ENCODE measurements at places on chromosomes 5 and 9.

DNA sequence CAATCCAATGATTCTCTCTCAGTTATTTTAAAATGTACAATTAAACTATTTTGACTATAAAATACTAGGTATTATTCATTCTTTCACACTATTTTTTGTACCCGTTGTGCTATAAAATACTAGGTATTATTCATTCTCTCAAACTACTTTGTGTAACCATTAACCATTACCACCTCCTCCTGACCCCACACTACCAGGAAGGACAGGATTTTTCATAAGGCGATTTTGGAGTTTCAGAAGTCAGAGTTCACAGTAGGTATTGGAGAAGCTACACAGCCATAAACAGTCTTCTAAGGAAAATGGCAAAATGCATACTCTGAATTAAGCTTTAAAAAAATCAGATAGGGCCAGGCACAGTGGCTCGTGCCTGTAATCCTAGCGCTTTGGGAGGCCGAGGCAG lies 35.1 kb upstream of the TMEM252 start:
- no peak for DNase-seq

GRCh38 chr9:93192721-93193387 lies 8.9 kb downstream of the WNK2 start:
- no peak for DNase-seq

- no peak for DNase-seq
Measured at GRCh38 chr9:136853596-136854112, 1.5 kb downstream of the MAMDC4 start.

DNA sequence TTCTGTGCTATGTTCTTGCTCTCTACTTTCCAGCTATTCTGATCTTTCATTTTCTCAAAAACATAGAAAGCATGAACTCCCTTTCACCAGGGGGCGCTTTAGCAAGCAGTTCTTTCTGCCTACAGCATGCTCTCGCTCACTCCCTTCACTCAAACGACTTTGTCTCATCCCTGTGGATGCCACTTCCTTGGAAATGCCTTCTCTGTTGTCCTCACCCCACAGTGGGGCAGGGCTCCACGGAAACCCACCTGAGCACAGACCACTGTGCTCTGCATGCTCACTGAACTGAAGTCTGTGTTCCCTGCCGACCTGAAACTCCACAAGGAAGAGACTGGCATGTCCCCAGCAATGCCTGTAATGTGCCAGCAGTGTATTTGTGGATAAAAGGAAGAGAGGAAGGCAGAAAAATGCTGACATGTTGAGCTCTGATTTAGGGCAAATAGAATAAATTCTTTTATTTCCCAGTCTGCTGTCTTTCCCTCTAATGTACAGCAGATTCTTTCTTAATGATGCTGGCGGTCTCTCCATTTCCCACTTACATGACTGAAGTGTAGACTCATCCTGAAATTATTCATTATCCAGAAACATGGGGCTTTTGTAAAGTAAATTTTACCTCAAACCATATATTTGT lies 4.9 kb upstream of the ROR2 start:
- DNase-seq: peak; percentile 68

DNA sequence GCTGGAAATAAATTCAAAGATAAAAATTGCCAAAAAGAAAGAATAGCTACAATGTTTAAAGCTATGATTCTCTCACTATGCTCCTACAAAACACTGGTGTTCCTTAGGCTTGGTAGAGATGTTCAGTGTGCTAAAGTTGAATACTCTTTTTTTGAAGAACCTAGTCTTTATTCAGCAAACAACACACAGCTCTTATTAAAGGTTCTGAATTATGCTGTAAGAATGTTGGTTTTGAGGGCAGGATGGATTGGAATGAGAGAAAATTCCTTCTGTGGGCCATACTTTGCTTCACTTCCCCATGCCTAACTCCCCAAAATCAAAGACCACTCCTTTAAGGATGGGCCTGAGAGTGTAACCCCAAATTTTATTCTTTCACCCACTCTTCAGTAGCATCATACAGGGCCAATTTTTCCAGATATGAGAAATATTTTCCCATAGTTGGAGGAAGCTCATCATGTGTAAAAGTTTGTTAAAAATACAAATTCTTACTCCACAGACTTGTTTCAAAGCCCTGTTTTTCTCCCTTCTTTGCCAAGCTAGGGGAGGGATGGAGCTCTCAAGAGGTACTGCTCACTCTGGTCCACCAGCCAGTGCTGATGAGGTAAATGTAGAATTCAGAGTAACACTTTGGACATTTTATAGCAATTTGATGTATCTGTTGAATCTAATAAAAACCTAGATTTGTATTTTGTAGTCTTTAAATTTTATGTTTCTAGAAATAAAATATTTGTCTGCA lies 99.3 kb downstream of the GDNF start:
- no peak for DNase-seq

DNA sequence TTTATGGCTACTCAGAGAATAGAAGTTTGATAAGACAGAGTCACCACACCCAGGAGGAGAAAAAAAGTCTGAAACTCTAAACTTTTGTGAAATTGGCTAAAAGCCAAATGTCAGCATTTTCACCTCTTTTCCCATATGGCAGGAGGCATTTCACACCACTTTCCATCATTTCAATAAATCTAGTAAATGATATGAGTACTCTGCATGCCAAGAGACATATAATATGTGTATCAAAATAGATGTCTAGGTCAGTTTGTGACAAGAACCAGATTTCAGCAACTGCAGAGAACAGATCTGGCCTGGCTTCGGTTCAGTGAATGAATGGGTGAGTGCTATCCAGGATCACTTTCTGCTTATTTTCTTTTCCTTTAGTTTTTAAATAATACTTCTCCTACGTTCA lies 470.8 kb downstream of the ENC1 start:
- no peak for DNase-seq

DNA sequence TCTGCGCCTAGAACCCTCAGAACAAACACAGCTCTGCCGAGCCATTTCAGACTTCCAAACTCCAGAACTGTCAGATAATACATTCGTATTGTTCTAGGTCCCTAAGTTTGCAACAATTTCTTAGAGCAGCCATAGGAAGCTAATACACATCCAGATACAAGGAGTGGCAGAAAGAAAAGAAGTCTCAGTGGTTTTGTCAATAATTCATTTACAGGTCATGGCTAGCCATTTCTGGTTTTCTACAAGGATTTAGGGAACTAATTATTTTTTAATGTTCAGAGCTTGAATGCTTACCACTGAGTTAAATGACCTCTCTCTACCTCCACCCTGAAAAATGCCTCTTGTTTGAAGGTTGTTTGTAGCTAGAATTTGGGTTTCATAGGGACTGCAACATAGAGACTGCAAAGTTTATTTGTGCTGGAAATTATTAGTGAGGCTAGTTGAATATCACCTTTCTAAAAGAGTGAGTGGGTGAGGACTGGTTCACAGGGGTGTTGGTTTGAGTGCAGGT lies 15.5 kb upstream of the ERMP1 start:
- no peak for DNase-seq

DNA sequence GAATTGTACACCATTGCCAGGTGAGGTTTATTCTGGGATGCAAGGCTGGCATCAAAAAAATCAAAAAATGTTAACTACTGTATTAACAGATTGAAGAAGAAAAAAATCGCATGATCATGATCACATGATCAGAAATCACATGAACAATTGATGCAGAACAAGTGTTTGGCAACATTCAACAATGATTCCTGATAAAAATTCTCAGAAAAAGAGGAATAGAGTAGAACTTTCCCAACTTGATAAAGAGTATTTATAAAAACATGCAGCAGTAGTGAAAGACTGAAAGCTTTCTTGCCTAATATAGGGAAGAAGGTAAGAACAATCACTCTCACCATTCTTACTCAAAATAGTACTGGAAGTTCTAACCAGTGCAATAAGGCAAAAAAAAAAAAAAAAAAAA lies 16.4 kb downstream of the SLCO4C1 start:
- no peak for DNase-seq

GRCh38 chr9:4266602-4267001 lies 33.3 kb downstream of the GLIS3 start:
- DNase-seq: no peak

- DNase-seq: no peak
Measured at GRCh38 chr5:131983244-131983771, 28.1 kb downstream of the ACSL6 start.

DNA sequence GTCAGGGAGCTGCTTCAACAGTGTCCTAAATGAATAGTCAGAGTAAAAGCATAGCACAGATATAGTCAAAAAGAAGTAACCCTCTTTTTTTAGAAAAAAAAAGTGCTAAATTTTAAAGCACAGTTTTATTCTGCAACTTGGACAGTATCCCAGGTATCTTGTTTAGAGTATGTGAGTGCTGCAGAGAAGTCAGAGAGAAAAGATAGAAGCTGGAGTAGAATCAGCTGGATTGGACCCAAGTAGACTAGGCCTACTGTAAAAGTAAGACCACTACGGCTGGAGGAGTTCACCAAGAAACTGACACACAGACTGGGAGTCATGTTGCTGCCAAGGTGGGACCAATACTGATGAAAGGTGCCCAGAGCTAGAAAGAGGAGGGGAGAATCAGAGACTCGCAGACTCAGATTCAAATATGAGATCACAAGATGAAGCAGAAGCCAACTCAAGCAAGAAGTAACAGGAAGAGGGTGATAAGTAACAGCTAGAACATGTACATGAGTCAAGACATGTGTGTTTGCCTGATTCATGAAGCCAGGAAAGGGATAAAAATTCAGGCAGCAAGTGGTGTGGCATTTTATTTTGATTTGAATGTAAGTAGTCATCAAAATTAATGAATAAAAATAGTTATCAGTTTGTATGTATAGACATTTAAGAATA lies 25.6 kb upstream of the TUSC1 start:
- no peak for DNase-seq

- DNase-seq: peak; percentile 77
Measured at GRCh38 chr5:78569441-78569840, 79.1 kb downstream of the LHFPL2 start.

GRCh38 chr9:98360176-98360708 lies 104.8 kb upstream of the TBC1D2 start:
- DNase-seq: no peak

DNA sequence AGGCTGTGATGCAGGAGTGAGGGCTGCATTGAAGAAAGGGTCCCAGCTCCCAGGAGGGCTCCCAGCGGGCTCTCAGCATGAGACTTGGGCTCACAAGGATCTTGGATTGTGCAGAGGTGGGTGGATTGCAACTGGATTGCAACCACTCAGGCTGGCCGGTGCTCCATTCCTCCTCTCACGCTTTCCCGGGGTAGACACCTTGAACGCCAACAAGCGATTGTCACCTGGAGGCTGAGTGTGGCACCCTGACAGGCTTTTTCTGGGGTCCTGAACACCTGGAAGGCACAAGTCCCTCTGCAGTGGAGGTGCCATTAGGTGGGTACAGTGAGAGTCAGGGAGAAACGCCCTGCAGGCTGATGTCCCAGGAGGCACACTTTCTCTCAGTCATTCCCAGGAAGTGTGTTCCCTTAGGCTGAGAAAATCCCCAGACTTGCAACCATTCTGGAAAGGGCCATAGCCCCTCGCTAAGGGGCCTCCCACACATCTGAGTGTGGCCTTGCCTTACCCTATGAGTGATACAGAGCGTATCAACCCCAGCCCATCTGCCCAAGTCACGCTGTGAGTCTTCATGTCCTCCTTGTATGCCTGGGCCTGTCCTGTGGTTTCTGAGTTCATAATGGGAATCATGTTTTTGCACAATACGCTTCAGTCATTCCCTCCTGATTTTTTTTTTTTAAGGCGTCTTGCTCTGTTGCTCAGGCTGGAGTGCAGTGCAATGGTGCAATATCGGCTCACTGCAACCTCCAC lies 488.1 kb downstream of the IRX1 start:
- DNase-seq: no peak

- DNase-seq: peak; percentile 70
Measured at GRCh38 chr5:139638090-139638735, 9.9 kb upstream of the CXXC5 start.

- no peak for DNase-seq
Measured at GRCh38 chr5:45093377-45093776, 284.6 kb downstream of the MRPS30 start.

DNA sequence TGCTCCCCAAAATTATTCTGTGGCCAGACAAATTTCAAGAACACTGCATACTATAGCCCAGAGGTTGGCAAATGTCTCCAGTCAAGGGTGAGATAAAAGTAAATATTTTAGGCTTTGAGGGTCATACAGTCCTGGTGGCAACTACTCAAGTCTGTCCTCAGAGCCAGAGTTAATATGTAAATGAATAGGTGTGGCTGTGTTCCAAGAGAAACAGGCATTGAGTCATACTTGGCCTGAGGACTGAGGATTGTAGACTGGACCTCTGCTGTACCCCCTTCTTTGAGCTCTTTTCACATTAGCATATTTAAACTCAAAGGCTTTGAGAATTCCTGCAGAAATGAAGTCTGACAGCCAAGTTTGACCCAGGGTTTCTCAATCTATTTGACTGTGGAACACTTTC lies 129.2 kb upstream of the PTCH1 start:
- DNase-seq: no peak

DNA sequence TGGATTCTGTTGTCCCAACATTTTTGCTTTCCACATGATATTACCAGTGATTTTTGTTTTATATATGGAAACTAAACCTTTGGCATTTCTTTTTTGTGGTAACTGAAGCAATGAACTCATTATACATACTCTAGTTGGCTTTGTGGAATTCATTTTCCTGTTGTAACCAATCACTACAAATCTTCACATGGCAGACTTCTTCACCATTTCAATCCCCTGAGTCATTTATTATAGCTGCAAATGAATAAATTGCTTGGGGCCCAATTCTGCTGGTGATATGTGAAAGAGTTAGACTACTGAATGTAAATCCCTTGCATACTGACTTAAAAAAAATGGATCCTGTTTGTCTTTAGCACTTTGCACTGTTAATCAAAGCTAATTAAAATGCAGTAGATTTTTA lies 1709.6 kb upstream of the WWC1 start:
- no peak for DNase-seq

DNA sequence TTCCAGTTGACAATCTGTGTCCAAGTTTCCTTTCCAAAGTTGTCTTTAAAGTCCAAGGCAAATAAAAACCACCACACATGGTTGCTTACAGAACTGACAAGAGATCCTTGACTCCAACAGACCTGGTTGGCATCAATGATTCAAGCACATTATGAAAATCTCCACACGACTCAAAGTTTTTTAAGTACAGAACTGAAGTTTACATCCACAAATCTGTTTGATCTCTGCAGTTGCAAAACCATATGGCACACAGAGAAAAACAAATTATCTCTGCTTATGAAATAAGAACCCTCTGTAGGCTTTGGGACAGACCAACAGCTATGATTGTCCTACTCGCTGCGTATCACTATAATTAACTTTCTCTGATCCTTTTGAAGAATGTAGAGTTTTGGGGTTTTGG lies 60.8 kb downstream of the MLLT3 start:
- DNase-seq: no peak

- no peak for DNase-seq
Measured at GRCh38 chr9:112310826-112311225, 22.6 kb downstream of the PTBP3 start.

DNA sequence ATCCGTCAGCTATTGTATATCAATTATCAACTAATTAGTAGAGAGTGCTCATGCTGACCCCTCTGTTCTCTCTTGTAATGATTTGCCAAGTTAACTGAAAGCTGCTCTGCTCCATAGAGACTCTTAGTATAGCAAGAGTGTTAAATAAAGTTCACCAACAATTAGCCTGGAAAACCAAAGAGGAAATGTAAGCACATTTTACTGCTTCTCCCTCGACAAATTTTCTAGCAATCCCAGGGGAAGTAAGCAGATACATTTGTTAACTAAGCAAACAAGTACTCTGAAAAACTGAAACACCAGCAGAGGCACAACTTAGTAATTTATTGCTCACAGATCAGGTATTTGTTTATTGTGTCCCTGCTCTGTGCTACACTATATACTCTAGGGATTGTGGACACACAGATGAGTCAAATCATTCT lies 162.2 kb downstream of the GLIS3 start:
- no peak for DNase-seq

Data from type B pancreatic cell (in vitro differentiated cells).